ENCODE measurements at places on chromosomes 6 and 20. TPM values are rescaled to one million over a fixed set of nuclear protein-coding genes. Genes with fewer than 3 reads are reported as not detected.
A peak's percentile ranks its signal among the peaks of the same experiment; 100 is the strongest.

- H3K27me3 ChIP-seq, result no peaks in the 10 kb centered on the region
- no peaks in the 10 kb centered on the region for H3K4me1 ChIP-seq
- no peaks in the 10 kb centered on the region for H3K36me3 ChIP-seq
- H3K27ac ChIP-seq, result no peak overlapping the region
- no peak overlapping the region for H3K4me3 ChIP-seq
These were observed 633.4 kb upstream of the EPHA7 start for GRCh38 chr6:94052749-94053148.

DNA sequence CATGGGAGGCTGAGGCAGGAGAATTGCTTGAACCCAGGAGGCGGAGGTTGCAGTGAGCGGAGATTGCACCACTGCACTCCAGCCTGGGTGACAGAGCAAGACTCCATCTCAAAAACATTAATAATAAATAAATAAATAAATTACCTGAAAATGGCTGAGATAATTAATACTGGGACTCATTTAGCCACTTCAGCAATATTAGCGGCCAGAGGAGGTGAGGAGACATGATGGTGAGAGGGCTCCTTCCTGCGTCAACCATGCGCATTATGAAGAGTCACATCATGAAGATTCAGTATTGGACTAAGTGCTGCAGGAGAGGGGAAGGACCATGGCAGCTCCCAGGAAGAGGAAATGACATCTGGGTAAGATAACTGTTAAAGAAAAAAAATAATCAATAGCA lies 2.9 kb upstream of the PYGB start:
- no peaks in the 10 kb centered on the region for H3K36me3 ChIP-seq
- no peak overlapping the region for H3K27ac ChIP-seq
- peaks cover 6% of the 10 kb centered on the region for H3K27me3 ChIP-seq
- peaks cover 13% of the 10 kb centered on the region for H3K4me1 ChIP-seq
- H3K4me3 ChIP-seq, result no peak overlapping the region
- no peak for DNase-seq

DNA sequence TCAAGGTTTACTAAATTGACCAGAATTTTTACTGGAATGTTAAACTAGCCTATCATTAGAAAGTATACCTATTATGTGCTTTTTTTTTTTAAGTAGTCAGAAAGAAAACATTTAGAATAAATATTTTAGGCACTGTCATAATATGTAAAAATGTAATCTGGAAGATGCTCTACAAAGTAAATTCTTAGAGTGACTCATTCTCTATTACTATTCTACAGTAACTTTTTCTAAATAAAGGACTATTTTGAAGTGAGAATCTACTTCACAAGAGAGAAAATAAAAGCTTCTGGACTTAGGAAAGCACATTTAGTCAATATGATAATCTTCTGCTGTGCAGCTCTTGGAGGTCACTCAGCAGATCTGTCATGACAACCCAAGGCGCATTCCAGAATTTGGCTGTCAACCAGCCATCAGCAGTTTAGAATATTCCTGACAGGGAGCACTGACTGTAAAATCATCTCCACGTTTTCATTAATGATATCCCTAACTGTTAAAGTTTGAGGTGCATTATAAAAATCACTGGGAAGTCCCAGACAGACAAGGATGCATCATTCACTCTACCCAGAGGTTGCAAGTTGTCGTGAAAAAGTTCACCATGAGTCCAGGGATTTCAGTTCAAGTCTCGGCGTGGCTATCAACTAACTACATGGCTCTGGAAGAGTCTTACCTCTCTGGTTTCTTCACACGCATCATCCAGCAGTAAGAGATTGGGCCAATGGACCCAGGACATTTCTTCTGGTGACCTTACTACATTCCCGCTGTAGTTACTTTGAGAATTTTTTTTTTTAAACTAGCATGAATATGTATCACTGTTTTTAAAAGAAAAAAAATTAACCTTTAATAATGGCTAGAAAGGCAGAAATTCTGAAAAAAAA lies 374.9 kb downstream of the GJA1 start:
- H3K36me3 ChIP-seq, result no peaks in the 10 kb centered on the region
- no peaks in the 10 kb centered on the region for H3K27me3 ChIP-seq
- H3K27ac ChIP-seq, result no peak overlapping the region
- no peak for DNase-seq
- H3K4me3 ChIP-seq, result no peak overlapping the region

- H3K4me1 ChIP-seq, result peaks cover 6% of the 10 kb centered on the region
- no peak for DNase-seq
- no peak overlapping the region for H3K27ac ChIP-seq
- no peak overlapping the region for H3K4me3 ChIP-seq
These were observed 56.5 kb downstream of the HIVEP2 start for GRCh38 chr6:142888456-142888855.

- no peaks in the 10 kb centered on the region for H3K4me1 ChIP-seq
- no peaks in the 10 kb centered on the region for H3K27me3 ChIP-seq
- no peak overlapping the region for H3K4me3 ChIP-seq
- H3K27ac ChIP-seq, result no peak overlapping the region
- no peak for DNase-seq
These were observed 60.8 kb downstream of the CD24 start for GRCh38 chr6:106913676-106914280.

- no peaks in the 10 kb centered on the region for H3K4me1 ChIP-seq
- no peak overlapping the region for H3K4me3 ChIP-seq
- peaks cover 3% of the 10 kb centered on the region for H3K27me3 ChIP-seq
- H3K27ac ChIP-seq, result no peak overlapping the region
- H3K36me3 ChIP-seq, result no peaks in the 10 kb centered on the region
These were observed 12.0 kb downstream of the DLGAP4 start for GRCh38 chr20:36318166-36318565.

GRCh38 chr20:3765171-3765882 lies 2.2 kb downstream of the ADISSP start:
- H3K4me1 ChIP-seq, result peaks cover 44% of the 10 kb centered on the region
- H3K27me3 ChIP-seq, result no peaks in the 10 kb centered on the region
- H3K27ac ChIP-seq, result peak overlapping the region; percentile 56
- H3K36me3 ChIP-seq, result peaks cover 3% of the 10 kb centered on the region

DNA sequence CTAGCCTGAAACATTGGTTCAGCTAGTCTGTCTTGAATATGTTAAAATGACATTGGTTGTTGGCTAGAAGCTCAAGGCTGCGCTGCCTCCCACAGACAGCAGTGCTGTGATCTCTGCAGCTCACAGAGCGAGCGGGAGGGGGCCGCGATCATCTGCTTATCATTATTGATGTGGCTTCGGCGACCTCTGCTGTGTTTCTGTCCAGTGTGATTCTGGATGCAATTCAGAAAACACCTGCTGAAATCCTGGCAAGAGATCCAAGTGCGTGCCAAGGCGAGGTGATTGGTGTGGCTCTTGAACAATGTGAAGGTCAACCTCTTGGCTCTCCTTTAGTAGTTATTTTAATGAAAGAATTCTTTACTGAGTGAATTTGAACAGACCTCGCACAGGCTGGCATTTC lies 142.3 kb upstream of the SASH1 start:
- H3K36me3 ChIP-seq, result no peaks in the 10 kb centered on the region
- peaks cover 3% of the 10 kb centered on the region for H3K27me3 ChIP-seq
- no peak for DNase-seq

- no peaks in the 10 kb centered on the region for H3K4me1 ChIP-seq
- H3K36me3 ChIP-seq, result no peaks in the 10 kb centered on the region
- no peak overlapping the region for H3K27ac ChIP-seq
- H3K4me3 ChIP-seq, result no peak overlapping the region
- no peaks in the 10 kb centered on the region for H3K27me3 ChIP-seq
These were observed 77.1 kb downstream of the JAG1 start for GRCh38 chr20:10596710-10597121.

GRCh38 chr6:4320860-4321259 lies 185.5 kb upstream of the ECI2 start:
- H3K36me3 ChIP-seq, result no peaks in the 10 kb centered on the region
- no peak for DNase-seq
- no peaks in the 10 kb centered on the region for H3K27me3 ChIP-seq
- no peak overlapping the region for H3K4me3 ChIP-seq
- H3K27ac ChIP-seq, result no peak overlapping the region

DNA sequence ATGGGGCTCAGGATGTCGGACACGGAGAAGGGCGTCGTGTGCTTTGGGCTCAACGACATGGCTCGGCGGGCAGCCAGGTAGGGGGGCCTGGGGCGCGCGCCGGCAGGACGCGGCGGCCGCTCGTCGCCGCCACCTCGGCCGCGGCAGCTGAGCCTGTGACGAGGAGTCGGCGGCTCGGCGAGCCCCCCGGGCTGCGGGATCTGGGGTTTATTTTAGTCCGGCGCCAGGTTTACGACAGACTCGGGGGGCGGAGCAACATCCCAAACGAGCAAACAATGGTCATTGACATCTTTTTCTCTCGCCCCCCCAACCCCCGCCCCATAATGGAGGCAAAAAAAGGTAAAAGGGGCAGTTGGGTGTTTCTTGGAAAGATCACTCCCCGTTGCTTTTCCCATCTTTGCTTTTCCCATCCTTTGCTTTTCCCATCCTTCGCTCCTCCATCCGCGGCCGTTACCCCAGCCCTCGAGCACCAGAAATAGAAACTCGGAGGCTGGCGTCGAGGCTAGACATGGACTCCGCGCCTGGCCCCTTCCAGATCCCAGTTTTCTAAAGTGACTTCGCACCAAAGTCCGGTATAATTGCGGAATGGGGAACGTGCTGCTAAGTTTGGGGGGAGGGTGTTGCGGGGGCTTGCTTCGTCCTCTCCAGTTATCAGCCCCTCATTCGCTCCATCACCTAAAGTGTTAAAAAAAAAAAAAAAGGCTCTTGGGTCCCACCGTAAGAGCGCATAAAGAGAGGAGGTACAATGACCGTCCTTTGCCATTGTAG lies at the start of gene NKX2-4:
Gene NKX2-4 (minus strand): TSS at position 186 of the 768 bp plus-strand sequence. CDS start 127 bp downstream, at position 59.
- no peaks in the 10 kb centered on the region for H3K36me3 ChIP-seq
- no peak within 1 kb of the TSS for H3K4me3 ChIP-seq
- H3K27me3 ChIP-seq, result peaks cover 35% of the 10 kb centered on the region
- H3K27ac ChIP-seq, result no peak within 1 kb of the TSS
- H3K4me1 ChIP-seq, result peaks cover 5% of the 10 kb centered on the region

GRCh38 chr6:12163149-12163548 lies 127.0 kb upstream of the EDN1 start:
- peaks cover 4% of the 10 kb centered on the region for H3K4me1 ChIP-seq
- no peak for DNase-seq
- no peak overlapping the region for H3K27ac ChIP-seq
- no peak overlapping the region for H3K4me3 ChIP-seq
- peaks cover 33% of the 10 kb centered on the region for H3K36me3 ChIP-seq

- DNase-seq, result no peak
- no peak overlapping the region for H3K27ac ChIP-seq
- peaks cover 11% of the 10 kb centered on the region for H3K27me3 ChIP-seq
- no peaks in the 10 kb centered on the region for H3K4me1 ChIP-seq
- H3K36me3 ChIP-seq, result peaks cover 3% of the 10 kb centered on the region
- H3K4me3 ChIP-seq, result no peak overlapping the region
These were observed 30.2 kb downstream of the SLC2A10 start for GRCh38 chr20:46739431-46740213.

DNA sequence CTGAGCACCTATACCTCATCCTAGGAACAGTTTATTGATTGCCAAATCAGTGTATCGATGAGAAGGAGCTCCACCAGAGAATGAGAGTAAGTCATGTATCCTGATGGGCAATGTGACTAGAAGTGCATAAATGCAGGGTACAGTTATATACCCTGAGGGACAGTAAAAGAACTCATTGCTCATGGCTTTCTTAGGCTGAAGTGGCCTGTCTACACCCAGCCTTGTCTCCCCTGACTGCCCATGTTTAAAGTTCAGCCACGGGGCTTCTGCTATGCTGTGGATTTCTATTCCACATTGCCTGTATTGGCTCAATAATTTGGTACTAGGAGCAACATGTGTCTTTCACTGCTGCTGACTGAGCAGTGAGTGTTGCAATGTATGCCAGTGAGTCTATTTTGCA lies 400.4 kb upstream of the IMPG1 start:
- H3K4me1 ChIP-seq, result no peaks in the 10 kb centered on the region
- DNase-seq, result no peak
- H3K27ac ChIP-seq, result no peak overlapping the region
- no peaks in the 10 kb centered on the region for H3K27me3 ChIP-seq

- peak; percentile 11 for DNase-seq
- no peaks in the 10 kb centered on the region for H3K27me3 ChIP-seq
- H3K4me3 ChIP-seq, result no peak overlapping the region
- no peaks in the 10 kb centered on the region for H3K4me1 ChIP-seq
These were observed 61.0 kb upstream of the NKAIN2 start for GRCh38 chr6:123742626-123743025.

DNA sequence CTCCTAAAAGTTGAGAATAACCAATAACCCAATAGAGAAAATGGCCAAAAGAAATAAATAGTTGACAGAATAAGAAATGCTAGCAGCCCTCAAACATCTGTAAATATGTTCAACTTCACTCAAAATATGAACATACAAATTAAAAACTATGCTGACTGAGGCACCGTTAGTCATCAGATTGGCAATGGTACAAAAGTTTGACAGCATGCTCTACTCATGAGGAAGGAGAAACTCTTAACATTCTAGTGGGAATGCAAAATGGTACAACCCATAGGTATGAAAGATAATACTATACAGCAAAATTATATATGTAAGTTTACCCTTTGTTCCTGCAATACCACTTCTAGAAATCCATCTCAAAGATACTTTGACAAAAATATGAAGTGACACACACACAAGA lies 1.6 kb upstream of the ZSCAN12 start:
- no peak overlapping the region for H3K27ac ChIP-seq
- H3K4me1 ChIP-seq, result peaks cover 3% of the 10 kb centered on the region
- H3K27me3 ChIP-seq, result peaks cover 8% of the 10 kb centered on the region
- no peak for DNase-seq
- no peak overlapping the region for H3K4me3 ChIP-seq

DNA sequence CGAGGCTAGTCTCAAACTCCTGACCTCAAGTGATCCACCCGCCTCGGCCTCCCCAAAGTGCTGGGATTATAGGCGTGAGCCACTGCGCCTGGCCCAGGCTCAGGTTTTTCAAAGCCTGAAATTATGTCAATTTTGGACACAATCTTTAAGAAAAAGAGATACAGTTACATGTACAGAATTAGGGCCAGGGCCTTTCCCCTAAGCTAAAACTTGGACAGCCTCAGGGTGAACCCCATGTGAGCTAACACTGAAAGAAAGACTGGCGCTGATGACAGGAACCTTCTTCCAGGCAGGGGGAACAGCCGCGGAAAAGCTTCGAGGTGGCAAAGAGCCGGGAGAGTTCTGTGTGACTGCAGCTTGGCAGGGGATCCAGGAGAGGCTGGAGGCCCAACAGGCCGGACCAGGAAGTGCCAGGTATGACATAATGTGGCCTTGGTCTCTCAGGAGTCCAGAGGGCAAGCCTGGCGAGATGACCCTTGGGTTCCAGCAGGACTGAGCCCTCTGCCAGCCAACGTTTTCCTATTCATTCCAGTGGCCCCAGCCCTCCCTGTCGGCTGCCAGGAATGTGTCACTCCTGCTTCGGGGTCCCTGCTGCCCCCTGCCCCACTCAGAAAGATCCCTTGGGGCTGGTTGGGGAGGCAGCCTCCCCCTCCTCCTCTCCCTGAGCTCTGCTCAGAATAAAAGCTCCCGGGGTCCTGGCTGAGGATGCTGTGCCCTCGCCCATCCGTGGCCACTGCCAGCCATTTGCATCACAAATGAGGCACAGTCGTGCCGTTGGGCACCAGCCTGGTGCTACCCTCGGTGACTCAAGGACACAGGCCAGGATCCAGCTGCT lies 37.3 kb downstream of the RBM38 start:
- H3K4me3 ChIP-seq, result no peak overlapping the region
- no peak overlapping the region for H3K27ac ChIP-seq
- peak; percentile 62 for DNase-seq
- H3K4me1 ChIP-seq, result peaks cover 21% of the 10 kb centered on the region
- no peaks in the 10 kb centered on the region for H3K27me3 ChIP-seq

Gene PCK1
- not detected for polyA plus RNA-seq

Gene FAM209B
- polyA plus RNA-seq, result not detected

Gene GUCA1A
- polyA plus RNA-seq, result 0.06 TPM

Gene BNIP5
- polyA plus RNA-seq, result 0.07 TPM

Gene ANKRD6
- 8.7 TPM for polyA plus RNA-seq

Gene MAFB
- polyA plus RNA-seq, result 16.0 TPM

Gene SIRPD
- polyA plus RNA-seq, result not detected

Gene LINC00237
- not detected for polyA plus RNA-seq

Gene PLN
- 4.1 TPM for polyA plus RNA-seq
